Fibroblast of skin of right quadriceps (primary cell): ENCODE measurements at places on chromosomes 1 and 21.

- no peak for DNase-seq
These were observed 106.7 kb upstream of the C8B start for GRCh38 chr1:57072401-57073110.

DNA sequence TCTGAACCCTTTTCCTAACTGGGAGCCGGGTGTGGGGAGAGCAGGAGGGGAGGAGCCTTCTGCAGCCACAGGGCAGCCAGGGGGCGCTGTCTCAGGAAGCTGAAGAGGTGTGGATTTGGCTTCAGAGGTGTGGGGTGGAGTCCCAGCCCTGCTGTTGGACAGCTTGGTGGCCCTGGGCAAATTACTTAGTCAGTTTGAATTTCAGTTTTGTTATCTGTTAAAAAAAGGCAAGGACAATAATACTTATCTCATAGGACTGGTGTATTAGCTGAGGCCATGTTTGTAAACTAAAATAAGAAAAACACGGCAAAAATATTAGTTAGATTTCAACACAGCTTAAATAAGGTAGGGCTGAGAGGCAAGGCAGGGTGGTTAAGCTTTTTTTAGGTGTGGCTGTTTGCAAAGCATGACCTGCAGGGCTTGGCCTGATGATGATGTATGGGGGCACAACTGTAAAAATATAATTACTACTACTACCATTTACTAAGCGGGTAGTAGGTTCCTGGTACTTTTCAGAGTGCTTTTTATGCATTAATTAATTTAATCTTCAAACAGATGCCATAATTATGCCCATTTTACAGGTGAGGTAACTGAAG lies 111.8 kb downstream of the PLXNA2 start:
- peak; percentile 62 for DNase-seq

- DNase-seq, result no peak
These were observed 205.7 kb upstream of the PTBP2 start for GRCh38 chr1:96515925-96516324.

- DNase-seq, result peak; percentile 78
These were observed at the start of gene LRRC71 for GRCh38 chr1:156920233-156921052. Gene LRRC71 (plus strand): TSS chr1:156920632. CDS start chr1:156920804, 172 bp downstream.

GRCh38 chr1:170791941-170792340 lies 128.0 kb downstream of the PRRX1 start:
- DNase-seq, result peak; percentile 69

- DNase-seq, result no peak
These were observed 1.6 kb downstream of the PADI2 start for GRCh38 chr1:17117451-17118265.

DNA sequence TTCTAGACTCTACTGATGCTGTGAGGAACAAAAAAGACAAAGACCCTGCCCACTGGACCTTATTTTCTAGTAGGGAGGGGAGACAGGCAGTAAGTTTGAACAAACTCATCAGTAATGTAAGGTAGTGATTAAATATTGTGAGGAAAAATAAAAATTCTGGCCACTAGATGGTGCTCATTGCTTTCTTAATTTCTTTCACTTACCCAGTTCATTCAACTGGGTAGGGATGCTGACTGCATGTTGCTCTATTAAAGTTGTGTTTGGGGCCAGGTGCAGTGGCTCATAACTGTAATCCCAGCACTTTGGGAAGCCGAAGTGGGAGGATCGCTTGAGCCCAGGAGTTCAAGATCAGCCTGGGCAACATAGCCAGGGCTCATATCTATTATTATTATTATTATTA lies 6.3 kb upstream of the KYAT3 start:
- DNase-seq, result peak; percentile 64

DNA sequence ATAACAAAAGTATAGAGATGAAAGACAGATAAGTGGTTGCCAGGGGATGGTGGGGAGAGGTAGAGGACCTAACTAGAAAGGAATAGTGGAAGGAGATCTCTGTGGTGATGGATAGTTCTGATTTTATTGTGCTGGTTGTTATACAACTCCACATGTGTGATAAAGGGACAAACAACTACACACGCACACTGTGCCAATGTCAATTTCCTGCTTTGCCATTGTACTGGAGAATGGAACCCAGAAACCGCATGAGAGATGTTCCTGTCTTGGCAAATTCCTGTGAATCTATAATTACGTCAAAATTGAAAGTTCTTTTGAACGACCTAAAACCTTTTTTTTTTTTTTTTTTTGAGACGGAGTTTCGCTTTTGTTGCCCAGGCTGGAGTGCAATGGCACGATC lies 11.0 kb downstream of the TNFRSF9 start:
- DNase-seq, result no peak

GRCh38 chr1:101698681-101699080 lies 298.0 kb downstream of the OLFM3 start:
- DNase-seq, result no peak

- no peak for DNase-seq
These were observed 52.8 kb downstream of the WNT9A start for GRCh38 chr1:227894831-227895451.

DNA sequence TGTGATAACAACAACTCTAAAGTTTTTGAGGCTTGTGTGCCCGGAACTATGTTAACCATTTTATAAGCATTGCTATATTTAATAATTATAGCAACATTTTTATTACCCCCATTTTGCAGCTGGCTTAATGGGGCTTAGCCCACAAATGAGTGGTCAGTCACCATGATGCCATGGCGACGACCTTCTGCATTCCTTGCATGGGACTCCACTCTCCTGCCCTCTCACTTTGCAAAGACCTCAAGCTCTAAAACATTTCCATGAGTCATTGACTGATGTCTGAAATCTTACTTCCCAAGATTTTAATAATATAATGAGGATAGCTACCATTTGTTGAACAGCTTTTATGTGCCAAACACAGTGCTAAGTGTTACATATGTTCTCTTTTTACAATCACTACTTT lies 15.4 kb downstream of the NGF start:
- no peak for DNase-seq

DNA sequence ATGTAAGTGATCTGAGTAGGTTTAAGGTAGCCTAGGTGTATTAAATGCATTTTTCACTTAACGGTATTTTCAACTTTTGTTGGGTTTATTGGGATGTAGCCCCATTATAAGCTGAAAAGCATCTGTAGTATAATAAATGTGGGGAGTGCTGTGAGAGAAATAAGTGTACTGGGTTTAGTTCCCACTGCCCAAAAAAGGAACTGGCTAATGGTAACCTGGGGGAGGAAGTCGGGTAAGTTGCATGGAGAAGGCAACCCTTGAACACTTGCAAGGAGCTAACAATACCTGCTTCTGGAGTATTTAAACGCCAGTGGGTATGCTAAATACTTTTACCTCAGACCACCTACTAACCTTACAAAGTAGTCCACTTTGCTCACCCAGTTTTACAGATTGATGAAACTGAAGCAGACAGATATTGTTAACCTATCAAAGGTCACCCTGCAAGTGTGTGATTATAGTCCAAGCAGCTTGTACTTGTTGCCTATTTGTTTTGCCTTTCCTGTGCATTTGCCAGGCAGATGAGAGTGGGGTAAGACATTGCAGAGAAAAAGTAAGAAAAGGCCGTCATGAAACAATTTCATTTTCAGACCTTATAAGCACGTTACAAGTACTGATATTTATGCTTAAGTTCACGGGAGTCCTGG lies 7.6 kb upstream of the SHISA4 start:
- DNase-seq, result no peak

- peak; percentile 36 for DNase-seq
These were observed 27.5 kb downstream of the ATP8B2 start for GRCh38 chr1:154352581-154353459.

DNA sequence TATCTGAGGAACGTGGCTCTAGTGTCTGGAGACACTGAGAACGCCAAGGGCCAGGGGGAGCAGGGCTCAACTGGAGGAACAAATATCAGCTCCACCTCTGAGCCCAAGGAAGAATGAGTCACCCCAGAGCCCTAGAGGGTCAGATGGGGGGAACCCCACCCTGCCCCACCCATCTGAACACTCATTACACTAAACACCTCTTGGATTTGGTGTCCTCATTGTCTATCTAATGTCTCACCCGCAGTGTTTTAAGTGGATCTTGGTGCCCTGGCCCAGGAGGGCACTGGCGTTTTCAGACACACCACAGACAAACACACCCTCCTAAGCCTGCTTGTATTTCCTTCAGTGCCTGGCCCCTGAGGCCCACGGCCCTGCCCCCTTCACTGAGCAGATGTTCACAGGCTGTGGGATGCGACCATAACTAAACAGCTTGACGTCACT lies 2.2 kb upstream of the FALEC start:
- DNase-seq, result no peak

- DNase-seq, result no peak
These were observed 29.8 kb upstream of the NLRP3 start for GRCh38 chr1:247386217-247386616.

GRCh38 chr1:226609836-226610455 lies 61.4 kb downstream of the STUM start:
- no peak for DNase-seq

DNA sequence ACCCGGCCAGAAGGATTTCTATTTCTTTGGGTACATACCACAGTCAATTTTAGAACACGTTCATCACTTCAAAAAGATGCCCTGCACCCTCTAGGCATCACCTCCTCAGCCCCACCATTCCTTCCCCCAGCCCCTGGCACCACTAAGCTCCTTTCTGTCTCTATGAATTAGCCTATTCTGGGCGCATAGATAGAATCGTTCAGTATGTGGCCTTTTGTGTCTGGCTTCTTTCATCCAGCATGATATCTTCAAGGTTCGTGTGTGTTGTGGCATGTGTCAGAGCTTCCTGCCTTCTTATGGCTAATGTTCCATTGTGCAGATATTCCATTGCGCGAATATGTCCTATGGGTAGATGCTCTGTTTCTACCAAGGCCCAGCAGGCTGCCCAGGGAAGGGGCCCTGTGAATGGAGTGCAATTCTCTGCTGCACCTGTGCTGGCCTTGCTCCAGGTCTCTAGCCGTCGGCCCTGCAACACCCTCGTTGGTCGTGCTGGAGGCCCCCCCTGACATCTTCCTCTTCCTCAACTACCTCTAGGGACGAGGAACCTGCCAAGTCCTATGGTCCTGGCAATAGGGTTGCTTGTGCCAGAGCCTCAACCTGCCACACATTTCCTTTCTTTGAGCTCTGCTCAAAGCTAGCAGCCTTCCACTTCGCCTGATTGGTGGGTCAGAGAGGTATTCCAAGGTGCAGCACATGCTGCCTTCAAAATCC lies 113.5 kb downstream of the RIPK4 start:
- DNase-seq, result no peak

DNA sequence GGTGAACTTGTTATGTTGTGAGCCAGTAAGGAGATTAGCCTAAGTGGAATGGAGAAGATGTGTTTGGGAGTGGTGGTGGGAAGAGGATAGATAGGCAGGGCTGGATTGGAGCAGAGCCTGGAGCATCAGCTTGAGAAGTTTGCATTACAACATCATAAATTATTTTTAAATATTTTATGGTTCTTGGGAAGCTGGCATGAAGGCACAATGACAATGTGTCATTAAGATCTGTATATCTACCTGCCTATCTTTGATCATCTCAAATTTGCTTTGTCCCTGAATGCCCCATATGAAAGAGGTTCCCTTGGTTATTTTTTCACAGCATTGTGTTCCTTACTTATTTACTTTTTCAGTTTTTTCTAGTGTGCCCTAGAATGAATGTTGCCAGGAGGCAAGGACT lies 32.3 kb downstream of the HRNR start:
- DNase-seq, result no peak

GRCh38 chr1:226158457-226158856 lies 28.1 kb downstream of the ACBD3 start:
- no peak for DNase-seq

GRCh38 chr1:73593364-73593763 lies 604.6 kb downstream of the LRRIQ3 start:
- DNase-seq, result peak; percentile 80

DNA sequence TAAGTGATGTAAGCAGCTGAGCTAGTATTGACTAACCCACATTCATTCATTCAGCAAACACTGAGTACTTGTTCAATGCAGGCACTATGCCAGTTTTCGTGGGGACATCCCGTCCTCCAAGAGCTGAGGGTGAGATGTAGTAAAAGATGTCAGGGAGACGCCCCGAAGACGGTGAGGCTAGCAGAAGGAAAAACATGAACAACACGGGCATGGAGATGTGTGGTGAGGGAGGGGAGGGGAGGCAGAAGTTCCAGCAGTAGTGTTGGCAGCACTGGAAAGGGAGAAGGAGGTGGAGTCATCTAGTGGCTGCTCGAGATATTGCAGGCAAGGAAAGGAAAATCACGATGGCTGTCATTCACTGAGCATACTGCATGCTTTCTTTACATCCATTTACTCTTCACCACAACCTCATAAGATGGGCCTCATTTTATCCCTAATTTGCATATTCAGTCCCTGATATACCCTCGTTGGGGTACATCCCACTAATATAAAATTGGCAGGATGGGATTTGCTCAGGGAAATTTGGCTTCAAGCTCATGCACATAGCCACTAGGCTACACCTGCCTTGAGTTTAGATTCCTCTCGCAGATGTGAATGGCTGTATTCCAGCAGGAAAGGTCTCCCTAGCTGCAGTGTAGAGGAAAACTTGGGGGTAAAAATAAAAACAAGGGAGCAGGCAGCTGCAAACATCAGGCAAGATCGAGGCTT lies 14.5 kb downstream of the PDZK1IP1 start:
- peak; percentile 47 for DNase-seq

- DNase-seq, result no peak
These were observed 7.0 kb upstream of the ADORA1 start for GRCh38 chr1:203120325-203121153.

GRCh38 chr1:153976819-153977249 lies 640 bp downstream of the JTB start:
- no peak for DNase-seq

GRCh38 chr1:204660509-204660908 lies 25.0 kb downstream of the LRRN2 start:
- peak; percentile 2 for DNase-seq

- no peak for DNase-seq
These were observed 8.6 kb upstream of the FCMR start for GRCh38 chr1:206930210-206930798.
